ENCODE measurements at places on chromosomes 7 and 10.

DNA sequence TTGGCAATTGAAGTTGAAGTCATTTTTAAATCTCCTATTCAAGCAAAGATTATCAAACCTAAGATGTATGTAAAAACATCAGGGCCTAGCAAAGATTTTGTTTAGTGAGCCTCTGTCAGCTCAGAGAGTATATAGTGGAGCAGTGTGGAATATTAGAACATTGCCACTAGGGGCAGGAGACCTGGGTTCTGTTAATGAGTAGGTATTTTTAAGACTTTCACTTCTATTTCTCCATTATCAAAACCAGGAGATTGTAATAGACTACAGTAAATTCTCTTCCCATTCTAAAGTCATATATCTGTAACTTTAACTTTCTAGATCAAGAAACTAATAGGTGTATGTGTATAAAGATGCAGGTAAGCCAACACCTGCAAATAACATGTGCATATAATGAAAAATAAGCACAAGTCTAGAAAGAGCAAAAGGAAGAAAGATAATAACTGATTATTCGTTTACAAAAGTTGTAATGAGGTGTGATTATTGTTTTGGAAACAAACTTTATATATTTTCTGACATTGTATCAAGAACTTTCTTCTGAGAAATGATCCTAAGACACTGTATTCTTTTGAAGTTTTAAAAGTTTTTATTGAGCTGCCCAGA lies 64.4 kb downstream of the KCND2 start:
- DNase-seq = no peak

DNA sequence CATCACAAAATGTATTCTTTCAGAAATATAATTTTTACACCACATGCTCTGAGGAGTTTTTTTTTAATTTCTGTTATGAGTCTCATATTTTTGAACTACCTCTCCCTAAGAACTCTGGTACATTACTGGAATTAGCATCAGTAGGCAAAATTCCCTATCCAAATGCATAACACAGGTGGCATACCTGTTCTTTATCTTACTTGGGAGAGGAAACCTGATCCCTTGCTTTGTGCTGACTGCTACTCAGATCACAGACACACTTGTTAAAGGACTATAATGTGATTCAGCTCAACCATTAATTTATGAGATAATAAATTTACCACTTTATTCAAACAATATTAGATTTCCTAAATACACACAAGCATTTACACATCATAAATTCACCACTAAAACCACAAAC lies 617.2 kb downstream of the GRM8 start:
- DNase-seq = no peak

GRCh38 chr7:135343361-135343760 lies 109.7 kb downstream of the STRA8 start:
- no peak for DNase-seq

DNA sequence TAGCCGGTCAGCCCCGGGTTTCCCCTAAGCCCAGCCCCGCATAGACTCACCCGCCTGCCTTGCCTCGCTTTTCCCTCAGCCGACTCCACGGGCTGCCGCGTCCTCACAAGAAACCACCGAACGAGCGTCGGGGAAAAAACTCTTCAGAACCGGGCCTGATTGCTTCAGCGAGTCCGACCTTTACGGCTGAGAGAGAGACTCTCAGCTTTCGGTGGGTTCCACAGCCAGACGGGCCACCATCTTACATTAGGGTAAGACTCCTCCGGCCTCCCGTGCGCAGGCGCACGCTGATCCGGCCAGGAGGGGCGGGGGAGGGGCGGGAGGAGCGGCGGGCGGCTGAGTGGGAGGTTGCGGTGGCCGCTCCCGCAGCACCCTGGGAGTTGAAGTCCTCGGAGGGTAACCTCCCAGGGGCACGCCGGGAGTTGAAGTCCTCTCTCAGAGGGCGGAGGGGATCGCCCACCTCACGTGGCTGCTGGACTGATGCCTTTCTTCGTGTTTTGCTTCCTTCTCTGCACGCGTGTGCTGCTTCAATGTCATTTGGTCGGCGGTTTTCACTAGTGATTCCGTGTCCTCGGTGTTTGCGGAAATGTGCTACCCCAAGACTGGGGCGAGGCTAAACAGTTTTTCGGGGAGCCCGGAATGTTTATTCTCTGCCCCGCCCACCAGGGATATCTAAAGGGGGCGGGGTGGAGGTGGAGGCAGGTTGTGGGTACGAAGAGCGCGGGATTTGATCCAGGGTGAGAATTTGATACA lies at the start of gene CNOT4:
CNOT4 (minus strand) TSS at position 264 of the 753 bp plus-strand sequence. CDS start 71,771 bp downstream, outside the sequence.
- DNase-seq = peak; percentile 96

GRCh38 chr7:23276947-23277346 lies 22.2 kb upstream of the MALSU1 start:
- DNase-seq = no peak

GRCh38 chr10:74263996-74264395 lies 113.0 kb downstream of the ADK start:
- DNase-seq = no peak

GRCh38 chr10:77036276-77036675 lies 601.3 kb downstream of the KCNMA1 start:
- DNase-seq = no peak

GRCh38 chr7:107742678-107743566 lies 1.0 kb upstream of the CBLL1 start:
- DNase-seq = peak; percentile 82

- no peak for DNase-seq
Observed at GRCh38 chr10:113425541-113425951, 127.3 kb upstream of the HABP2 start.

DNA sequence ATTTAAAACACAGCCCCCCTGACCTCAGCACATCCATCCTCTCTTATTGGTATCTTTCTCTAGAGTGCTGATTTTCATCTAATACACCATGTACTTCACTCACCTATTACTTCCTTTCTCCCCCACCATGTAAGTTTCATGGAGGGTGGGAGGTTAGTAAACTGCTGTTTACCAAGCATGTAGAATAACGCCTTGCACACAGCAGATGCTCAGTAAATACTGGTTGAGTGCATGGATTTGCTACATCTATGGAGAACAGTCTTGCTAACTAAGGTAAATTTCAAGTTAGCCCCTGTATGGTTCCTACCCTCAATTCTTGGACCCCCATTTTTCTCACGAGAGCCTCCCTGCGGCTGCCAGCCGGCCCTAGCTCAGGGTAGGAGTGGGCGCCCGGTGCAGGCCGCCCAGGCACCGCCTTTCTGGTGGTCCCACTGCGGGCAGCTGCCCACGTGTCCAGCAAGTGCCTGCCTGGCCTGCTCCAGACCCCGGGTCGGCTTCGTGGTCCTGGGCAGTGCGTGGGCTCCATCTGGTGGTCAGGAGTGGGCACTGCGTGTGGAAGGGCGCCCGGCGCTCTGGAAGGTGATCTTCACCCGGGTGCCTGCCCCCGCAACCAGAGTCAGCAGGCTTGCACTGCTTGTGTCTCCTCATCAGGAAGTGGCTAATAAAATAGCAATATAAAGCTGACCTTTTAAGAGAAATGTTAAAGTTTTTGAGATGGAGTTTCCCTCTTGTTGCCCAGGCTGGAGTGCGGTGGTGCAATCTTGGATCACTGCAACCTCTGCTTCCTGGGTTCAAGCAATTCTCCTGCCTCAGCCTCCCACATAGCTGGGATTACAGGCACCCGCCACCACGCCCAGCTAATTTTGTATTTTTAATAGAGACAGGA lies 63.4 kb upstream of the DNAJB6 start:
- no peak for DNase-seq

DNA sequence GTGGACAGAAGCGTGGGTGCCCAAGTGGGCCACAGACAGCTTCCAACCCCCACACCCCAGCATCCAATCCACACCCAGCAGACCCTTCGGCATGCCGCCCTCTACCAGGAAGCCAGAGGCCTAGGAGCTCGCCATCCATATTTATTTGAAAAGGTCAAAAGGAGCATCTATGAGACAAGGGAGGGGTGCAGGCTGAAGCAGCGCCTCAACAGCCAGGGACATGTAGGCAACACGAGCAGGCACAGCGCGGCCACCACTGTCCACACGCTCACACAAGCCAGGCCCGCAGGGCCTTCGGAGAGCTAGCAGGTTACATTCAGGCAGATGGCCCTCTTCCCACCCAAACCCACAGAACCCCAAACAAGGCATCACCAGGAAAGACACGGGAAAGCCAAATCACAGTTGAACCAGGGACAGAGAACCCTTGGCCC lies 34.6 kb downstream of the PSAP start:
- no peak for DNase-seq

DNA sequence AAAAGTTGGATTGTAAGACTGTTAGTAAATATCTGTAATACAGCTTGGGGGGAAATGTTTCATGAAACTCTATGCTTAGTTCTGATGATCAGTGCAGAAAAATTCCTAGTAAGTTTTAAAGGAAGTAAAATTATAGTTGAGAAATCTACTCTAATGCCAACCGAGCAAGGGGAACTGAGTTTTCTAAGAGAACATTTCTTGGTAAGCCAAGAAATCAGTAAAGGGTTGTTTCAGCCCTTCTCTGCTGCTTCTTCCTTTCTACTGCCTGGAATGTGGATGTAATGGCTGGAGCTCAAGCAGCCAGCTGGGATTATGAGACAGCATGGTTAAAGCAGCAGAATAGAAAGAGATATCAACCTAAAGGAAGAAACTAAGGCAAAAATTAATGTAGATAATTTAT lies 15.9 kb upstream of the AKR1B1 start:
- DNase-seq = no peak

- no peak for DNase-seq
Observed at GRCh38 chr10:63767138-63767801, 246.1 kb downstream of the REEP3 start.

GRCh38 chr10:93462881-93463280 lies 19.3 kb downstream of the MYOF start:
- DNase-seq = no peak

DNA sequence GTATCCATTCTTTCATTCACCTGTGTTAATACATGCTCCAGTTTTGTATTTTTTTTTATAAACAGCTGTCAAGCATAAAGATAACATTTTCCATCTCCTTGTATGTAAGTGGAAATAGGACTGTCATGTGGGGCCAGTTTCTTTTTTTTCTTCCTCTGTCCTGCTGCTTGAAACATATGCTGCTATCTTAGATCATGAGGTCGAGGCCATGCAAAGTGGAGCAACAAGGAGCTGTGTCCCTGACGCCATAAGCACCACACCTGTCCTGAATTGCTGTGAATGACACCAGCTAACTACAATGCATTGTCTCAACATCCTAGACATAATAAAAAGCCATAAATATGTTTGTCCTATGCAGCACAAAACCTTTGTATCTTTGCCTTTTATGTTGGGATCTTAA lies 37.7 kb upstream of the SLC26A4 start:
- DNase-seq = no peak

- DNase-seq = no peak
Observed at GRCh38 chr7:47565640-47566250, 16.2 kb downstream of the TNS3 start.

- DNase-seq = no peak
Observed at GRCh38 chr10:29083096-29083495, 205.8 kb upstream of the LYZL1 start.

DNA sequence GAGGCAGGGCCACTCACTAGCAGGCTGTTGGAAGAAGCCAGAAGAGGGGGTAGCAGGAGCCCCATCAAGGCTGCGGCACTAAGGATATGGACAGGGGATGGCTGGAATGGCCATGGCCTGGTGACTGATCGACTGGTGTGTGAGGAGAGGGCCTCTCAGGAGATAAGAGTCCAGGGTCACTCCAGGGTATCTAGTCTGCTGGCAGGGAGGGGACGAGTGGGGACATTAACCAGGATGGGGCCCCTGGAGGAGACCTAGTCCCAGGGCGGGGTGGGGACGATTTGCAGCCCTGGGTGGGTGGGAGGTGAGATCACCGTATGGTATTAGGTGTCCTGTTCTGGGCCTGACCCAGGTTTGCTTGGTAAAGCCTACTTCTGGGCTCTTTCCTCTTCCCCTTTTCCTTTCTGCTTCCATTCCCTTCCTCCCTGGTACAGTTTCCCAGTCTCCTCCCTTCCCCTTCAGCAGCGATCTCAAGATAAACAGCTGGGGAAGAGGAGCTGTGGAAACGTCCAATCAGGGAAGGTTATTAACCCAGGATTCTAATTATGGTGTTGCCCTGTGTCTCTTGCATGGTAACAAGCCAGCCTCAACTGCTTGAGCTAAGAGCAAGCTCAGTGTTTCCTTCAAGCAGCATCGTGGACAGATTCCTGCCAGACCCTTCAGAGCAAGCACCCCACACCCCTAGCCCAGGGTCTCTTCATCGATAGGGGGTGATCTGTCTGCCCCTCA lies 233.2 kb downstream of the RPS24 start:
- DNase-seq = no peak

DNA sequence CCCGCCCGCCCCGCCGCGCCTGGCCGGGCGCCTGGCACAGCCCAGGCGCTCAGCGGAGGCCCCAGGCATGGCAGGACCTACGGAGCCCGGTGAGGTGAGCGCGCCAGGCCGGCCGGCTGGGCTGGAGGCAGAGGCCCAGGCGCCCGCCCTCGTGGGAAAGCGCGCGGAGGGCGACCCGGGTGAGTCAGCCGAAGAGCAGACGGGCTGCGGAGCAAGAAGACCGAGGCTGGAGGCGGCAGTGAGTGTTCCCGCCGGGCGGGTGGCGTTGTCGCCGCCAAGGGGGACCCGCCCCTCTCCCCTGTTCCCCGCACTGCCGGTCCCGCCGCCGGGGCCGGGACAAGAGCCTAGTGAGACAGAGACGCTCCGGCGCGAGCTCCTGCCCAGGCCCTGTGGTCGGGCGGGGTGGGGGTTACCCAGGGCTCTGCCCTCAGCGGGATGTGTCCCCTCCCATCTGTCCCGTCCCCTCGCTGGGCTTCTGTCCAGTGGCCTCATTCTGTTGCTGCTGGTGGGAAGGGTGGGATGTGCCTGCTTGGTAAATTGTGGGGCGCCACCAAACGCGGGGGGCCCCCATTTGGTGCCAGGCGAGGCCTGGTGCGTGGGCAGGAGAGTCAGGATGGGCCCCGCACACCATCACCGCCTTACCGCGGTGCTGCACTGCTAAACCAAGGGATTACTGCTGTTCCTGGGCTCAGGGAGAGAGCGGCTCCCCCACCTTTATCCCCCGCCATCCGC lies 17.0 kb upstream of the NODAL start:
- DNase-seq = no peak

GRCh38 chr7:84177758-84178412 lies 16.7 kb downstream of the SEMA3A start:
- DNase-seq = no peak

- no peak for DNase-seq
Observed at GRCh38 chr10:46091828-46092523, 45.9 kb upstream of the MSMB start.

GRCh38 chr7:2928256-2928612 lies 84.1 kb upstream of the GNA12 start:
- peak; percentile 66 for DNase-seq
